ENCODE measurements at places on chromosomes 13 and 19.

GRCh38 chr13:79480954-79481684 is at the start of gene NDFIP2:
Gene NDFIP2 (plus strand): TSS chr13:79481155. CDS start chr13:79481204, 49 bp downstream.
- DNase-seq, result peak; percentile 87

- no peak for DNase-seq
Observed at GRCh38 chr19:1601613-1602064, 3.6 kb downstream of the UQCR11 start.

DNA sequence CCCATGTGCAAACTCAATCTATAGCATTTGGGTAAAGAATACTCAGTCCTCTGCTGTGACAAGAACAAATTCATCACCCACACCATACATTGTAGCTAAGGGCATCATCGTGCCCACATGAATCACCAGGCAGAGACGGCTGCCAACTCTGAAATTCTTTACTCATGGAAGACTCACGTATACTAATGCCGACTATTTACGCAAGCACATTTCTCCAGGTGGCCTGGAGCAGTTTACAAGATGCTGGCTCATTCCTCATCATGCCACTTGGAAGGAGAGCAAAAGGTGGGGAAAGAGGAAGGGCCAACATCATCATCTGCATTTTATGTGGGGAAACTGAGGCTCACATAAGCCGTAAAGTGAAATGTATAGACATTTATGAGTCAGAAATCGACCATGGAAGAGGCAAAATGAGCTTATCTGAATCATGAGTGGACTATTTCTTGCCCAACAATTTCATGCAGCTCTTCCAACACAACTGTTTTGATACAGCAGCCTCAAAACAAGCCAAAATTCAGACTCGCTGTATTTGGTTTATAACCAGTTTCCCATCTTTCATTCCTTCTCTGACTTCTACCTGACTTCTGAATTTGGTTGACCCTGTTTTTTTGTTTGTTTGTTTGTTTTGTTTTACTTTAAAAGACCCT is 213.9 kb upstream of the SERP2 start:
- peak; percentile 4 for DNase-seq

GRCh38 chr13:47413112-47413511 is 516.3 kb upstream of the HTR2A start:
- peak; percentile 59 for DNase-seq

DNA sequence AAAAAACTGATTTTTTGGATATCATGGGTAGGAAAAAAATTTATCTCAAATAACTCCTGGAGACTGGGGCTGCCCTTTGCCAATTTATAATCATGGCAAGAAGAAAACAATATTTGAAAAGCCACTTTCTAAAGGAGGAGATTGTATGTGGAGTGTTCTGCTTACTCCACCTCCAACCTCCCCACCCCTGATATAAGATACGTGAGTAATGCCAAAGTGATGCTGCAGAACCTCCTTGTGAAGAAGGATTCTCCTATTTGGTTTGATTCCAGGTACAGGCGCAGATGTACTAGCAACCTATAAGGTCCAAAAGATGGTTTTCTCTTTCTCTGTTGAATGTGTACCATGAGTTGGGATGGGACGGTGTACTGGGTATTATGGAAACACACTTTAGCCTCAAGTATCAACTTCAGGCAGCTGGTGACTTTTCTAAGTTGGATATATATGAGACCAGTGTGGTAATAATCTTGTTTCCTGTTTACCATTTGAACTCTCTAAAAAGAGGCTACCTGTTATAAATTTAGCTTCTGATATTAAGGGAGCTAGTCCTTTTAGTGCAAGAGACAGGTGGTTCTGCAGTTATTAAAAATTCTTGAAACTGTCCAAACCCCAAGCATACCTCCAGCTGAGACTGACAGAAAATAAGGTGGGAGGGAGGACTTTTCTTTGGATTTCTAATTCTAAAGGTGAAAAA is 724.0 kb upstream of the MIR17HG start:
- no peak for DNase-seq

GRCh38 chr19:35055715-35056179 is 14.2 kb downstream of the HPN start:
- DNase-seq, result no peak

GRCh38 chr19:38693380-38694223 is 46.2 kb downstream of the ACTN4 start:
- DNase-seq, result peak; percentile 82

GRCh38 chr13:94236872-94237271 is 242.6 kb downstream of the DCT start:
- no peak for DNase-seq

- peak; percentile 14 for DNase-seq
Observed at GRCh38 chr19:4896372-4896771, 6.3 kb downstream of the ARRDC5 start.

- DNase-seq, result peak; percentile 86
Observed at GRCh38 chr19:44111910-44112463, 1.2 kb upstream of the ZNF225 start.

- DNase-seq, result peak; percentile 55
Observed at GRCh38 chr13:32010136-32010535, 21.4 kb upstream of the FRY start.

DNA sequence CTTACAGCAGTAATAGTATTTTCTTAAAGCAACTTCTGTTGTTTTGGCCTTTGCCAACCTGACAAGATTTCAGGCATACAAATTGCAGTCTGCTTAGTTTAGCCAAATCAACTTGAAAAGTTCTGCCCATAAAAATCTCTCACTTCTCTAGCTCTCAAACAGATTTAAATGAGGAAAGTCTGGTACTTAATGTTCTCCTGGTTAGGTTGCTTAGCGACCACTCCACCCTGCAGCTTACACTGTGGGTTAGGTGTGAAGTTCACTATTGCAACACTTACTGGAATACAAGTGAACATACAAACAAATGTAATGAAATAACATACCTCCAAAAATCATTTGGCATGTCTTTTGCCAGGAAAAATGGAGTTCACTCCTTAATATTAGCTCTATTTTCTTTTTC is 178.7 kb upstream of the PCDH9 start:
- no peak for DNase-seq

DNA sequence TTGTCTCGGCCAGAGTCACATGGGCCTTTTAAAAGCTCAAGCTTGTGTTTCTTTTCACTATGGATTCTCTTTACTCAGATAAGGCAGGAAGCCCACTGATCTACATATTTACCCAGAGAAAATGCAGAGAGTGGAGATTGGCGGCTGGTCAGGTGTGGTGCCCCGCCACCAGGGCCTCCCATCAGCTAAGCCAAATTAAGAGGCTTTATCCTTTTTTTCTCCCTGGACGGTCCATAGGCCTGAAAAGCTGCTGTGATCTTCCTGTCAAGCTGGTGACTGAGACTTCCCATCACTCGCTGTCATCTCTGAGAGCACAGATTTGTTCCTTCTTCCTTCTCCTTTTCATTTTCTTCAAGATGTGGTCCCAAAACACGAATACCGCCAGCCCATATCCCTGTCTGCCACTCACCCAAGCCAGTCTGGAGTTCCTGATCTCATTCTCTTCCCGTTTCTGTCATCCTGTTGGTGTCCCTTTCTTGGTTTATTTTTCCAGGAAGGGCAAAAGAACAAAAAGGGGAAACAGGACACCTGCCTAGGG is 1.9 kb downstream of the SAFB start:
- no peak for DNase-seq

DNA sequence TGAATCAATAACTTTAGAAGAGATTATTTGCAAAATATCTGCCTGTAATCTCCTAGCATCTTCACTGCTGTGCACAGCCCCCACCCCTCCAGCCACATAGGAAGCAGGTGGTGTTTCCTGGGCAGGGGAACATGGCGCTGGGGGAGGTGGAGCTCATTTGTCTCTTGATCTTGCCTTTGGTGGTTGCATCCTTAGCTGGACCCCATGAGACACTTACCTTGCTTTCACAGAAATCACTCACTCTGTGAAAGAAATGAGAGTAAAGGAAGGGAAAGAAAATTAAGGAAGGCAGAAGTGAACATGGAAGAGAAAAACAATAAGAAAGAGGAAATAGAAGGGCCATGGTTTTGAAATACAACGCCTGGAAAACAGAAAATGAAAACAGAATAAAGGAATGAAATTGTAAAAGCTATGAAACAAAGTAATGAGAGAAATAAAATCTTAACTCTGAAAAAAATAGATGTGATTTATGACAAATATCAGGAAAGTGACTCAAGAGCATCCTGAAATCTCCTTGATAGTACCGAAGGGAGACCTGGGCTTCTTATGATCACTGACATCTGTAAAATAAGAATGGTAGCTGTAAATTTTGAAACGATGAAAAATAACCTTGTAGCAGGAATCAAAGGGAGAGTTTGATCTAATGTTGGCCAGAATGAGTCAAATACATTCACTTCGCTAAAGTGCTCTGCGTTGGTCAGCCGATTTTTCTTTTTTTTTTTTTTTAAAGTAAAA is 17.2 kb upstream of the RNASEH2B start:
- DNase-seq, result no peak

- DNase-seq, result no peak
Observed at GRCh38 chr13:73275163-73275562, 216.4 kb downstream of the KLF5 start.

GRCh38 chr13:75587679-75588078 is 38.1 kb downstream of the UCHL3 start:
- DNase-seq, result no peak
